ENCODE measurements at places on chromosomes 3 and 15.

- peak; percentile 77 for DNase-seq
These were observed 74.0 kb downstream of the OXNAD1 start for GRCh38 chr3:16338999-16339398.

DNA sequence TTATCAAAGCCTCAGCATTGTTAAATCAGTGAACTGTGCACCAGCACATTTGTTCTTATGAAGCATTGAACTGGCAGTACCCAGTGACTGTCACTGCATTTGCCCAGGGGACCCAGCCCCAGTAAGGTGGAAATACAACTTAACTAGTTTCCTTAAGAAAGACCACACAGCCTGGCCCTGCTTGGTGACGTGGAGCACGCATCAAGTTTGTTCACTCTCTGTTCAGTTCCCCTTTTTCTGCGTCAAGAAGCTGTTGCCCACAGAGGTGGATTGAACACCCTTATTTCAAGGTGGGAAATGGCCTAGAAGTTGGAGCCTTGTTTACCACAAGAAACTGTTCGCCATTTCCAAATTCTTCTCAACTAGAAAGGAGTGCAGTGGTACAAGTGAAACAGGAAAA is 69.9 kb upstream of the AGBL1 start:
- no peak for DNase-seq

- DNase-seq, result no peak
These were observed 250.3 kb downstream of the EDEM1 start for GRCh38 chr3:5437783-5438323.

- peak; percentile 57 for DNase-seq
These were observed 118.0 kb upstream of the MEF2A start for GRCh38 chr15:99447497-99448371.

GRCh38 chr15:87901926-87902690 is 354.4 kb downstream of the NTRK3 start:
- no peak for DNase-seq

DNA sequence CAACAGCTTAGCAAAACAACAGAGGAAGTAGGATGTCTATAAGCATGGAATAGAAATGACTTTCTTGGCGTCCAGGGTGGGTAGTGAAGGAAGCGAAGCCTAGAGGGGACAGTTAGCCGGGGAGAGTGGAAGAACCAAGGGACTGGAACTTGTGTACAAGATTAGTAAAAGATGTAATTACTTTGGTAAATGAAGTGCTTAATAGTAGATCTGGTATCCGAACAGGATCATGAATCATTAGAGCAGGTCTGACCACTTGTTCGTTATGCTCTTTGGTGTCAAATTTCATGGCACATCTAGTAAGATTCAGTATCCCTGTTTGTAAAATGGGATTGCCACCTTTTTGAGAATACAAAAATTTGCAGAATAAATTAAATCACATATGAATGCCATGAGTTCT is 112.5 kb upstream of the MLF1 start:
- DNase-seq, result no peak

DNA sequence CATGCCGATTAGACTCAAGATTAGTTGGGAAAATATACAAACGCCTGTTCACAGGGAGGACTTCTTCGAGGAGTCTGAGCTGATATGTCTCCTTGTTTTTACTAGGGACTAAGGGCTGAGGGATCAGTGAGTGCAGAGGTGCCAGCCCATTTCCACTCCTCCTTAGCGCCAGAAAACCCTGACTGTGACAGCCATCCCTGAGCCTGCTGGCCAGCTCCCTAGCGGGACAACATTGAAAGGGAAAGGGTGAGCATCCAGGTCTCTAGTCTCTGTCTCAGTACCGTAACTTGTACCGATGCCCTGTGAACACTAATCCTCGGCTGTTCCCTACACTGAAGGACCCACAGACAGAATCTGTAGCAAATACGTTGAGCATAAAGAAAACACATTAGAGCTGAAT is 243.4 kb downstream of the WNT5A start:
- DNase-seq, result no peak

GRCh38 chr15:80831606-80832224 is 52.5 kb downstream of the CEMIP start:
- no peak for DNase-seq

GRCh38 chr15:31294067-31294466 is 32.6 kb upstream of the KLF13 start:
- no peak for DNase-seq

GRCh38 chr3:17995769-17996168 is 253.3 kb upstream of the TBC1D5 start:
- no peak for DNase-seq

- no peak for DNase-seq
These were observed 57.5 kb downstream of the TPRG1 start for GRCh38 chr3:189229196-189229828.

- no peak for DNase-seq
These were observed 68.7 kb downstream of the CHRD start for GRCh38 chr3:184448321-184449160.

DNA sequence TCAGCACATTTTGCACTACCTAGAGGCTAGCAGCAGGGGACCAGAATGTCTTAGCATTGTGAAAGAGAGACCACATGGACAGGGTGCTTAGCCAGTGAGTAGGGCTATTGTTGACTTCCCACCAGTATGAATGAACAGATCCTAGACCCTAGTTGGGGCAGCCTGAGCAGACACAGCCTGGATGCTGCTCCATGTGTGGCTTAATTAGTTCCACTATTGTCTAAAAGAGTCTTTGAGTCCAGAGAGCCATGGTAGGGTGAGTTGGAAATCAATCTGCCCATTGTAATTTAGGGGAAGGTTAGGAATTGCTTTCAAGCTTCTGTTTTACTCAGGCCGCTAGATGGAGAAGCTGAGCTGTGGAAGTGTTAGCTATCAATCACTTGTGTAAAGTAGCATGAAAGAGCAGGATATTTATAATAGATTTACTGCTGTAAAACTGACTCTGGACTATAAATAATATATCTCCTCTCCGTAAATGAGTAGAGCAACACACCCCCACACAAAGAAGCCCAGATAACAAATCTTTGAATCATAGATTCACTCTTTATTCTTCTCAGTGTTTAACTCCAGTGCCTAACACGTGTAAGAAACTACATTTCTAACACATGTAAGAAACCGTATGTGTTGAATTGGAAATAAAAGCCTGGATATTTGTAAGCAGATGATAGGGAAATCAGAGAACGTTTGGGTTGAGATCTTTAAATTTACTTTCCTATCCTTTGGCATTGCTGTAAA is 4.1 kb upstream of the GCSAM start:
- no peak for DNase-seq

GRCh38 chr15:67018441-67018840 is 47.0 kb upstream of the SMAD3 start:
- DNase-seq, result peak; percentile 9

GRCh38 chr3:141795276-141795675 is 32.1 kb downstream of the GRK7 start:
- no peak for DNase-seq

GRCh38 chr3:58857402-58857801 is 190.8 kb upstream of the FAM3D start:
- no peak for DNase-seq

DNA sequence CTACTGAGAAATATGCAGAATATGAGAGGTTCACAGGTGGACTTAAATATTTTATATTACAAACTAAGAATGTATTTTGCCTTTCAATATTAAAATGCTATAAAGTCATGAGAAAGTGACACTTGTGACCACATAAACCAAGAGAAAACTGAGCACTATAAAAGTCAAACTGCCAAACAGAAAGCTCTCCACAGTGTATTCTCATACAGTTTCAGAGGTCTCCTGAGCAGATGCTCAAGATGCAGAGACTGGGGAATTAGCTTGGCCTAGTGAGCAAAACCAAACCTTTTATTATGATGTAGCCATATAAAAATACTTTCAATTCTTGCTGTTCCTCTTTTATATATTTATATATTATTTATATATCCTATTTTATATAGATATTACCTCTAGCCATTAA is 227.8 kb downstream of the TBC1D5 start:
- no peak for DNase-seq

DNA sequence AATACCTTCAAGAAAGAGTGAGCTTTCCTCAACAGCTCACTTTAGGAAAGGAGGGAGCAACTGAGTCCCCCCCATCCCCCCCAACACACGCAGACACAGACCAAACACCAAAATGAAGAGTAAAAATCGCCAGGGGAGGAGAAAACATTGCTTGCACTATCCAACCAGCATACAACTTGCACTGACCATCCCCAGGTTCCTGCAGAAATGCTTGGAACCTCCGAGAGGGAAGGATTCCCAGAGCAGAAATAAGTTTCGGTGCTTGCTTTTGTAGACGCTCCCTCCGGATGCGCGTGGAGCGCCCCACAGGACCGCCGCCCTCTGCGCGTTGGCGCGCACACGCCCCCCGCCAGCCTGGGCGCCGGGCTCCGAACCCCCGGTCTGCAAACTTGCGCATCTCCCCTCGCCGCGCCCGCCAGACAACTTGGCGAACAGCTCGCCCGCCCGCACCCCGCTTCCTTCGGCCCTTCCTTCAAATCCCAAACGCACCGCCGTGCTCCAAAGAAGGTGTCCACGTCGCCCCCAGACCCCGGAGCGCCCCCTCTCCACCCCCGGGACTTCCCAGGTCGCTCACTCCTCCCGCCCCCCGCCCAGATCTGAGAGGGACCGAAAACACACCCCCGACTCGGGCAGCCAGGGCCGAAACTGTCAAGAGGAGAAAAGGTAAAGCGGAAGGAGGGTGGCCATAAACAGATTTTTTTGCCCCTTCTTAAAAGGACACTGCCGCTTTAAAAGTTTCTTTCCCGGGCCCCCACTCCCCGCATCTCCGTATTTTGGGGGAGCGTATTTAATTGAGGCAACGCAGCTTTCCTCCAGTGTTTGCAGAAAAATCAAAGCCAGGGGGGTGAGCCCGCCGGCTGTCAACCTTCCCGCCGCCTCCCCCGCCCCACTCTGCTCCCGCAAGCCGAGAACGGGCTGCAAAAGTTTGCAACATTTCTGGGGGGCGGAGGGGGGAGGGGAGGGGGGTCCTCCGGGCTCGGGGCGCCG is 859 bp downstream of the RORA start:
- no peak for DNase-seq

GRCh38 chr15:75230551-75231371 is 27.4 kb upstream of the GOLGA6C start:
- no peak for DNase-seq

DNA sequence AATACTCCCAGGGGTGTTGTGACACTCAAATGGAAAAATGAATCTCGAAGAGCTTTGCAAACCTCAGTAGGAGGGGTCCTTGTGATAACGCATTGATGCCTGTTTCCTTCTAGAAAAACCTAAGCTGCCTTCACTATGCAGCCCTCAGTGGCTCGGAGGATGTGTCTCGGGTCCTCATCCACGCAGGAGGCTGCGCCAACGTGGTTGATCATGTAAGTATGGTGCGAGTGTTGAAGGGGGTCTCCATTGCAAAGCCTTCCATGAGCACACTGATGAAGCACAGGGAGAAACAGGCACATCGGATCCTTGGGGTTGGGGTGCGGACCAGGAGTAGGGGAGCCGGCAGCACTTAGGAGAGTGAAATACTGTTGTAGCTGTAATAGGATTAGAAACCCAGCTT is 22.3 kb downstream of the ANKDD1A start:
- no peak for DNase-seq

DNA sequence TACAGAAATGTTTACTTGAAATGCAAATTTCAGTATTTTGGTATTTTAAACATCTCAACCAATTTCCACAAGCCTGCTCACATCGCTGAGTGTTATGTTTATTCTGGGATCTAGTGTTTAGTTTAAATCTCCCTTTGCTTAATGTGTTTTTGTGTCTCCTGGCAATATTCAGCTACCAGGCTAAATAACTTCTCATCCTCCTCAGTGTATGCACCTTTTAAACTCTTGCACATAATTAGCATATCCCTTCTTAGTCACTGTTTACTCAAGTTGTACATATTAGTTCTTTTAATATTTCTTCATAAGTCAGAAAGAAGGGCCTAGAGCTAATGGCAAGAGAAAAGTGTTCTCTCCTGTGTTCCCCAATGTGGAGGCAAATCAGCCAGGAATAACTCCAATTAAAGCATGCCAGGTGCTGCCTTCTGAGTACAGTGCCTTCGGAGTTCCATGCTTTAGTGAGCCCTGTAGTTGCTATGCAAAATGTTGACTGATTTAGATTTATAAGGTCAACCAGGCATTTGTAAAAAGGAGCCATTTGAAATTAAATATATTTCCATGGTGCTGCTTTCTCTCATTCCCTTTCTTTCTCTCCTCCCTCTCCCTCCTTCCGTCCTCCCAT is 234.3 kb downstream of the GAP43 start:
- no peak for DNase-seq

- no peak for DNase-seq
These were observed 204.1 kb downstream of the CNTN3 start for GRCh38 chr3:74410276-74410941.
